Myocyte (in vitro differentiated cells): ENCODE measurements at places on chromosomes 2 and 18. TPM values are rescaled to one million over a fixed set of nuclear protein-coding genes. Genes with fewer than 3 reads are reported as not detected.

The IL1RN gene
- total RNA-seq: not detected in 2 replicates

The SLC30A3 gene
- total RNA-seq: 0.03 TPM in 1 of 2 replicates, not detected in the other

The SRD5A2 gene
- 0.10 and 0.19 TPM in 2 replicates for total RNA-seq

The FAM98A gene
- 51.2 and 55.8 TPM in 2 replicates for total RNA-seq

The TAF4B gene
- 1.8 and 2.7 TPM in 2 replicates for total RNA-seq

The MARCHF4 gene
- 0.19 and 0.21 TPM in 2 replicates for total RNA-seq

The EHBP1 gene
- 27.6 and 30.0 TPM in 2 replicates for total RNA-seq

The PSMA8 gene
- not detected in 2 replicates for total RNA-seq

The CIB4 gene
- not detected in 2 replicates for total RNA-seq

The PTPRN gene
- 0.24 and 0.68 TPM in 2 replicates for total RNA-seq

The XIRP2 gene
- 9.4 and 35.7 TPM in 2 replicates for total RNA-seq

The C2orf72 gene
- not detected in 2 replicates for total RNA-seq

The CNTNAP5 gene
- total RNA-seq: not detected in 2 replicates

The CGREF1 gene
- 0.27 and 0.62 TPM in 2 replicates for total RNA-seq
